ENCODE measurements at places on chromosomes 13 and 19.

DNA sequence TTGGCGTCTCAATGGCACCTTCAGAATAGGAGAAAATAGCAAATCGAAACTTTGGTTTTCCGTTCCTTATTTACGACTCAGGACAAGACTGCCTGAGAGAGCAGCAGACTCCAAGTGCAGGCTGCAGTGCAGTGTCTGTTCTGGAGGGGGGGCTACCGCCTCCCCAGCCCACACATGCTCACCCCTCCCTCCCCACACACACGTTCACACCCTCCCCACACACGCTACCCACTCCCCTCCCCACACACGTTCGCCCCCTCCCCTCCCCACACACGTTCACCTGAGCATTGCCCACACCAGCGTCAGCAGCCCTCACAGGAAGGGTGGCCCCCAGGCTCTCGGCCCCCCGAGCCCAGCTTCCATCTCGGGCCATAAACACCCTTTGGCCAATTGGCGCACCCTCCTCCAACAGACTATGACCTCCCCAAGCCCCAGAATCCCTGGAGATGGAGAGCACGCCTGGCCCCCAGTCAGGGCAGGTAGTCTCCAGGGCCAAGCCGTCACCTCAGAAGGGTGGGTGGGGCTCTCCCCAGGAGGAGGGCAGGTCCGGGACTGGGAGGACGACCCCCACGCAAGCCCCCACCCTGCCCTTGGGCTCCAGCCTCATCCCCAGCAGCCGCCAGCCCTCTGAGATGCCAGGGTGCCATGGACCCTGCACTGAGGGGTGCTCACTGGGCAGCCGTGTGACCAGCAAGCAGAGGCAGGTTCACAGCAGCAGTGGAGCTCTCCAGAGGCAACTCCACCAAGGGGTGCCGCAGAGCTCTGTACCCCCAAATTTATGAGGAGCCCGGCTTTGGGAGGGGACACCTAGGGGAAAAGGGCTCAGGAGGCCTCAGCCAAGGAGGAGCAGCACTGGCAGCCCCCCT, 27.5 kb downstream of the RASA3 start:
- no peak for DNase-seq

DNA sequence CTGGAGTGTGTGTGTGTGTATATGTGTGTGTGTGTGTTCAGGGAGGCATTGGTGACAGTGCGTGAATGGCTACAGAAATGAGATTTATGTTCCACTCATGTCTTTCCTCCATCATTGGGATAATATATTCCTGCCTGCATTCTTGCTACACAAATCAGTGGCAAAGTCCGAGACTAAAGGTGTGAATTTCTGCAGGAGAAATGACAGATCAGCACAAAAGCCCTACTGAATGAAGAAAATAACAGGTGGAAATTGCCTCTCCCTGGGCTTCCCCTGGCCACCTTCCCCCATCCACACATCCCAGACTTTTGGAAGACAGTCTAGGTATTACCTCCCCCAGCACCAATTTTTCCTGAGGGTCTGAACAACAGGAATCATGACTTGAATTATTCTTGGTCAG, 10.1 kb downstream of the SIGLEC6 start:
- DNase-seq: no peak

- no peak for DNase-seq
These were observed 133.6 kb downstream of the KDM4B start for GRCh38 chr19:5102520-5102919.

- DNase-seq: no peak
These were observed 903 bp downstream of the LATS2 start for GRCh38 chr13:21060338-21061028.

DNA sequence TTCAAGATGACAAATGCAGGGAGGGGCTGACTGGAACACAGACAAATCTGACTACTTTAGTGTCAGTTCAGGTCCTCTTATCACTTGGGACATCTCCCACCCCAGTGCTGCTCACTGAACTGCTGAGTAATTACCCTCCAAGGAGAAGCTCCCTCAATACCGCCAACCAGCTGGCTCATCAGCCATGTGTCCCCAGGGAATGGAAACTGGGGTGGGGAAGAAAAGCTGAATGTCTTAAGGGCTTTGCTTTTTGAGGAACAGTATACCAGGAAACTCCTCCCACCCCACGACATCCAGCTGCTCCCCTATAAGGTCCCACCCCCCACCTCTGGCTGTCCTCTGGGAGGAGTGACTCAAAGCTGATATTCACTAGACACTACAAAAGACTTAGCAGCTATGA, 2.0 kb downstream of the ZNF823 start:
- DNase-seq: peak; percentile 2

GRCh38 chr19:44865196-44865767, 19.2 kb downstream of the NECTIN2 start:
- DNase-seq: no peak

GRCh38 chr19:49570138-49570856, 10.1 kb downstream of the NOSIP start:
- DNase-seq: peak; percentile 58

DNA sequence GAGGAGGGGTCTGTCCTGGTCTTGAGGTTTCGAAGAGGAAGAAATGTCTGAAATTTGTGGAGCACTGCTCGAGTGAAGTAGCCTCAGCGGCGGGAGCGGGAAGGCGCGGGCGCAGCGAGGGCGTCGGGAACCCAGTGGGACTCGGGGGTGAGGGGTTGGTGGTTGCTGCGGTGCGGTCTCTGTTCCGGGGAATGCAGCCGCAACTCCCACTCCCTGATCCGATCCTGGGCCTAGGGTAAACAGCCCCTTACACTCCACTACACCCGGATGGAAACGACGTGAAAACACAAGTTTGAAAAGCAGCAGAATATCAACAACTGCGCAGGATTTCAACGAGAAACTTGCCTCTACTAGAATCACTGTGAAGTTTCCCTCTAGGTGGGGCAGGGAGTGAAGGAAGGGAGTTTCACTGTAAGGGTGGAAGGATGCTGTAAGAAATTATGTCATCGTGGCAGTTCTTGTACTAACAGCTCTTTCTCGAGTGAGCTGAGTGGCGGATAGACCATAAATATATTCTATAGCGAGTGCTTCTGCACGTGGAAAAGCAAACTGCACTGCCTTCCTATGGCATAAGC, 2.0 kb upstream of the KLF12 start:
- DNase-seq: no peak

- no peak for DNase-seq
These were observed 47.9 kb upstream of the MYCBP2 start for GRCh38 chr13:77374786-77375185.

GRCh38 chr19:1151917-1152587, 22.0 kb downstream of the SBNO2 start:
- no peak for DNase-seq

DNA sequence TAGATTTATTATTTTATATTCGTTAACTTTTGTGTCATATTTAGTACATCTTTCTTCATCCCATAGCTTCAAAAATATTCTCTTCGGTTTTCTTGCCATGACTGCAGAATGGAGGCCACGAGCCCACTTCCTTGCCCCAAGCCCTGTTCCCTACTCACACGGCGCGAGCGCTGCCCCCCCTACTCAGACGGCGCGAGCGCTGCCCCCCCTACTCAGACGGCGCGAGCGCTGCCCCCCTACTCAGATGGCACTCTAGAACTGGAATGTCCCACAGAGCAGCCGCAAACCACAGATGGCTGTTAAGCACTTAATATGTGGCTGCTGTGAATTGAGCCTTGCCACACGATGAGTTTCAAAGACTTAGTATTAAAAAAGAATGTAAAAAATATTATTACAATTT, 102.2 kb upstream of the PEG3 start:
- no peak for DNase-seq

- no peak for DNase-seq
These were observed 3.2 kb downstream of the TMEM272 start for GRCh38 chr13:51841732-51842131.

DNA sequence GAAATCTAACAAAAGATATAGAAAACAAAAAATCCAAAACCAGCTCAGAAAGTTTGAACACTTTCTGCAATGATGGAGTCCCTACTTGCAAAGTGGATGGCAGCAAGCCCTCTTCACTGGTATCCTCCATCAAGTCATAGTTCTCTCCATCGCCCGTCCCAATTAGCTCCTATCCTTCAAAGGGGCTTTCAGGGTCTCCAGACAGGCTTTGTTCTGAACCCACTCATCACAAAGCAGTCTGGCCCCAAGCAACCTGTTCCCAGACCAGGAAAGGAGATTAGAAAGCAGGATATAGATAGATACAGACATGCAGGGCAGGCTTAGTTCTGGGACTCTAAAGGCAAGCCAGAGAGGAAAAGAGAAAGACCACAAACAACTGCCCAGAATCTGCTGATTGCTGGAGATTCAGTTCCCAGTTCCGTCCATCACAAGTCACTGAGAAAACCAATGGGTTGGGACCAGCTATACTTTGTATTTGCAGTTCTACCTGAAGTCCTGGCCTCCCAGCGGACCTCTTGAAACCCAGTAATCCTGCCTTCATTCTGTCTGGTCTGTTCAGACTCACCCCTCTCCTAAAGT, 47.2 kb upstream of the EPHX3 start:
- DNase-seq: no peak

GRCh38 chr13:28049215-28049614, 51.2 kb downstream of the FLT3 start:
- no peak for DNase-seq

- no peak for DNase-seq
These were observed 249.3 kb upstream of the HTR2A start for GRCh38 chr13:47146136-47146535.

GRCh38 chr13:33110386-33110712, 94.1 kb downstream of the KL start:
- DNase-seq: no peak

- no peak for DNase-seq
These were observed 23.3 kb upstream of the CACTIN start for GRCh38 chr19:3649888-3650287.

DNA sequence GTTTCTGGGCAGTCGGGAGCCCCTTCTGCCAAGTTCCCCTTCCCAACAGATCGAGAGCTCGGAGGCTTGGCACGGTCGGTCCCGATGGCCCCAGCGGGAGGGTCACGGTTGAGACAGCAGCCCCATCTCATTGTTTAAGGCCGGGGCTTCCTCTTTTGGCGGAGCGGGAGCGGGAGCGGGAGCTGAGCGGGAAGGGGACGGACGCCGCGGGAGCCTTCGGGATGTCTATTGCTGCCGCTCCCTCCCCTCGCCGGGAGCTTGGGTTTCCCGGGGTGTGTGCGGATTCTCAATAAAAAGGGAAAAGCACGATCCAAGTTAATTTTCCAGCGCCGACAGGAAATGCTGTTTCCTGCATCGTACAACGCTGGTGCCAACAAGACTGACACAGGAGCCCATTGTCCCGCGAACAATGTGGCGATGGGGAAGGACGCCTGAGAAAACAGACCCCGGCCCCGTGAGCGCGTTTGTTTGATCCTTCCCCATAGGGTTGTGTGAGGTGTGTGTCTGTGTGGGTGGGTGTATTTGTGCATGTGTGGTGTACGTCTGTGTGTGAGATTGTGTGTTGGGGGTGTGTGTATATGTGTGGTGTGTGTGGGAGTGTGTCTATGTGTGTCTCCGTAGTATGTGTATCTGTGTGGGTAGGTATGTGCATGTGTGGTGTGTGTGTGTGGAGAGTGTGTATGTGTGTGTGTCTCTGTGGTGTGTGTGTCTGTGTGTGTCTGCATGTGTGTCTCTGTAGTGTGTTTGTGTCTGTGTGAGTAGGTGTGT, 36.3 kb upstream of the FLT1 start:
- DNase-seq: no peak

GRCh38 chr13:108609353-108609752, 20.1 kb upstream of the MYO16 start:
- peak; percentile 1 for DNase-seq

DNA sequence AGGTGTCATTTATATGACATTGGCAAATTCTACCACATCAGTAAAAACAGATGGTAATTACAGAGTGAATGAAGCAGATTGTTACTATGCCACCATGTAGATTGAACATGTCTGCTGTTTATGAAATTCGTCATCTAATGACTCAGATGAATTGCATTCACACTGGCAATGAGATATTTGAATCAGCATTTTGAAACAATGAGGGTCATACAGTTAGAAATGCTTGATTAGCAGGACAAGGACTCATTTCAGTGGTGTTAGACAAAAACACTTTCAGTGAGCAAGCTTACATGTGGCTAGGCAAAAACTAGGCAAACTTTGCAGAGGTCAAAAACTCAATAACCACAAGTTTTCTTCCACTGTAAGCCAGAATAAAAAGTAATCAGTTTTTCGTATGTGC, 1165.0 kb downstream of the SLITRK1 start:
- peak; percentile 29 for DNase-seq

GRCh38 chr19:10180459-10180858, 14.3 kb downstream of the DNMT1 start:
- DNase-seq: no peak

DNA sequence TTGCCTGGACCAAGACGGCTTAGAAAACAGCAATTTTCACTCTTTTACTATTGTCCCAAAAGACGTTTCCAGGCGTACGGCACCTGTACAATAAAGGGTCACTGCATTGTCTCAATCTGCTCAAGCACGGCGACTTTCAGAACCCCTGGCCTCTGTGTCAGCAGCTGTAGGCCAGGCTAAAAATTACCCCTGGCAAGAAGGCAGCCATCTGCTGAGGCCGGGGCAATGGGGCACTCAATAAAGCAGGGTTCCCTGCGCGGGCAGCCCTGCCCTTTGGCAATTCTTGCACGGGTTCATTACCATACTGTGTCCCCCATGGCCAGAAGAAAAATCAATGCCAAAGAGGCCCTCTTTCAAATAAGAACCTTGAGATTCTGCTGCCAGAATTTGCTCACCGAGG, 52.1 kb downstream of the STK24 start:
- no peak for DNase-seq

DNA sequence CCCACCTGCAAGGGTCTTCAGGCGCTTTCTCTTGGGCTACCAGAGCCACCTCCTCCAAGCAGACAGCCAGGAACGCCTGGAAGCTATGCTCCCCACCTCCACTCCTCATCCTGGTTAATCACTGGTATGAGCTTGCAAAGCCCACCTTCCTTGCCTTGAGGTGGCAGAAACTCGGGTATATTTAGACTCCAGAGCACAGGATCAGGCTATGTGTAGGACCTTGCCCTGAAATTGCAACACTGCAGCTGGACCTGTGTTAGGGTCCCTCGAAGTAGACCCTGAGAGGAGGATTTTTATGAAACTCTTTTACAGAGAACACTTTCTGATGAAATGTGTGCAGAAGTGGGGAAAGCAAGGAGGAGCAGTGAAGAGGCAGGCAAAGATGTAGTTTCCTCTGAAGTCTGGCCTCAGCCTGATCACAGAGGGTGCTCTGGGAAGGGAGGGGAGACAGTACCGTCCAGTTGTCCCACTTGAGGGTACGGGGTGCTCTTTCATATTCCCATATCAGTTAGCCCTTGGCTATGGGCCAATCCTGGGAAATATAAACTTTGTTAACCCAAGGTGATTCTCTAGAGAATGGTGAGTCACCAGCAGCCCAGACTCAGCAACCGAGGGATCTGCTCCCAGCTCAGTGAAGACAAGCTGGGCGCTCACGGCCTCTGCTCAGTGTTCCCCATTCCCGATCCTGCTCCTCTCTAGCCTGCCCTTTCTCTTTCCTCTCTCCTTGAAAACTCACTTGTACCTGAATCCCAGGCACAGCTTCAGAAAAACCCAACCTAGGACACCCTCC, 157.9 kb downstream of the UQCRFS1 start:
- DNase-seq: no peak

- DNase-seq: no peak
These were observed 72.4 kb upstream of the CLDN10 start for GRCh38 chr13:95480131-95480545.

GRCh38 chr13:102999499-102999898, 66.7 kb downstream of the SLC10A2 start:
- DNase-seq: no peak

Measured in fibroblast of skin of left biceps (primary cell).